ENCODE measurements at places on chromosomes 2 and 18.

DNA sequence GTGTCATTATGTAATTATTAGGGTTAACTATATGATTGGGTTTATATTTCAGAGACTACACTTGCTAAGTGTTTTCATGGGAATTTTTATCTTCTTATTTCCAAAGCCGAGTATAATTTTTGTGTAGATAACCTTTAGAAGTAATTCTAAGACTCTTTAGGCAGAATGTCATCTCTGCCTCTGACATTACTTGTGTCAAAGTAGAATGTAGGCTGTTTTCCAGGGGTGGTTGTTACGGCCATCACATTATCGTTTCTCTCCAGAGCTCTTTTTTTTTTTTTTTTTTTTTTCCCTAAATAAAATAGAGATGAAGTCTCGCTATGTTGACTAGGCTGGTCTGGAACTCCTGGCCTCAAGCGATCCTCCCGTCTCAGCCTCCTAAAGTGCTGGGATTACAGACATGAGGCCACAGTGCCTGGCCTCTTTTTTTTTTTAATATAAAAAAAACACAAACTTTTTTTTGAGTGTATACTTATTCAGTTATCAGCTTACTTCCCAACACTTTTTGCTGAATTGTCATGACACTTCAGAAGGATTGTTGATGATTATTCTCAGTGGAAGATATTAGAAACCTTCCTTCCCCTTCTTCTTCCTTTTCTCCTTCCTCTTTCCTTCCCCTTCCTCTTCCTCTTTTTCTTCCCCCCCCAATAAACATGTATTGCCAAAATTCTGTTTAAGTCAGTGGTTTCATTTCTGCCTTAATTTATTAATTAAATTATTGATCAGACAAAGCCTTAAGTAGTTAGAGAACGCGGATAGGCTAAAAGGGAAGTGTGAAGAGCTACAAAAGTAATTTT, 2.3 kb downstream of the PIKFYVE start:
- peak; percentile 40 for DNase-seq

- DNase-seq: no peak
Measured at GRCh38 chr18:32372047-32372380, 98.7 kb downstream of the GAREM1 start.

DNA sequence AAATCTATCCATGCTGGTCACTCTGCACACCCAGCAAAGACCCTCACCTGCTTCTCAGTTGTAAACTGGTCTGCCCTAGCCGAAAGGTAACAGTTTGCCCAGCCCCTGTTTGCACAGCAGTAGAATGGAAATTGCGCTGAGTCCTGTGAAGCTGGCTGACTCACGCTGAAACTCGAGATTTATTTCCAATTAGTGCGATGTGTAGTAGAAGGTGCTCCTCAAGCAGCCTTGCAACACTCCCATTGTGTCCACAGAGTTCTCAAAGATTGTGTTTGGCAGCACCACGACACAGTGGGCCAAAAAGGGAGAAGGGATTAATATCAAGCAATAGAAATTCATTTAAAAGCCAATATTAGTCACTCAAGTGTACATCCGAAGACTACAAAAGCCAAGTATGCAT, 21.7 kb upstream of the APCDD1 start:
- no peak for DNase-seq

GRCh38 chr2:115292742-115293141, 850.3 kb downstream of the DPP10 start:
- no peak for DNase-seq

DNA sequence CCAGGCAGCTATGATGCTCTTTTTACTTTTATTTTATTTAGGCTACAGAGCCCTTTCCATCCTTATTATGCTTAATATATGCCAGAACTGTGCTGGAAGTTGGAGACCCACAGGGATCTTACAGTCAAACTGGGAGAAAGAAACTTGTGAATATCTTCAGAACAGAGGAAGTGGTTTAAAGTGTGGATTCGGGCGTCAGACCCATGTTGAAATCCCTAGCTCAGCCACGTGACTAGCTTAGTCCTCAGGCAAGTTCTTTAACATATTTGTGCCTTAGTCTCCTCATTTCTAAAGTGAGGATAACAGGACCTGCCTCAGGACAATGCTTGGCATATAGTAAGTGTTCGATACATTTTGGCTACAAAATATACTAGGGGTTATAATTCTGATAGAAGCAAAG, 59.1 kb downstream of the MAP3K20 start:
- peak; percentile 67 for DNase-seq

GRCh38 chr18:76388261-76388660, 106.8 kb downstream of the ZNF516 start:
- no peak for DNase-seq

GRCh38 chr2:24675338-24675737, 117.9 kb downstream of the PTRHD1 start:
- no peak for DNase-seq

DNA sequence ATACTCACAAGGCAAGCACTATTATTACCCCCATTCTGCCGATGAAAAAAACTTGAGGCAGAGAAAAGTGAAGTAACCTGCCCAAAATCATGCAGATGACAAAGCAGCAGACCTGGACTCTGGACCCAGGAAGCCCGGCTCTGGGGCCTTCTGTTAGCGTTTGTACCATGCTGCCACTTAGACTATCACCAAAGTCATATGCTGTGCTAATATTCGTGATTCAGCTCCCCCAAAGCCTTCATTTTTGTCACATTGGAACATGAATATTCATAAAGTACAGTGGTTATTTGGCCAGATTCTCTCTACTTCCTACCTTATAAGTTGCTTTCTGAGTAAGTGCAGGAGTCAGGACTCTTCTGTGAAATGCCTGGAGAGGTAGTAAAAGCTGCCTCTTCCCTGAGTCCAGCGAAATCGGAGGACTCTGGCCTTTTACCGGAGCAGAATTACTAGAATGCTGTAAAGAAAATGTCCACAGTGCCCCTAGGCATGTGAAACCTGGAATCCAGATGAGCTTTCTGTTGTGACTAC, 86.7 kb downstream of the FTCDNL1 start:
- no peak for DNase-seq

- DNase-seq: no peak
Measured at GRCh38 chr2:102735416-102736109, 26.3 kb upstream of the TMEM182 start.

GRCh38 chr2:128038411-128038810, 10.6 kb upstream of the SAP130 start:
- no peak for DNase-seq

Measured in suppressor macrophage (primary cell).